Thoracic aorta (tissue), 2 donors: ENCODE measurements at places on chromosomes 3 and 15.

DNA sequence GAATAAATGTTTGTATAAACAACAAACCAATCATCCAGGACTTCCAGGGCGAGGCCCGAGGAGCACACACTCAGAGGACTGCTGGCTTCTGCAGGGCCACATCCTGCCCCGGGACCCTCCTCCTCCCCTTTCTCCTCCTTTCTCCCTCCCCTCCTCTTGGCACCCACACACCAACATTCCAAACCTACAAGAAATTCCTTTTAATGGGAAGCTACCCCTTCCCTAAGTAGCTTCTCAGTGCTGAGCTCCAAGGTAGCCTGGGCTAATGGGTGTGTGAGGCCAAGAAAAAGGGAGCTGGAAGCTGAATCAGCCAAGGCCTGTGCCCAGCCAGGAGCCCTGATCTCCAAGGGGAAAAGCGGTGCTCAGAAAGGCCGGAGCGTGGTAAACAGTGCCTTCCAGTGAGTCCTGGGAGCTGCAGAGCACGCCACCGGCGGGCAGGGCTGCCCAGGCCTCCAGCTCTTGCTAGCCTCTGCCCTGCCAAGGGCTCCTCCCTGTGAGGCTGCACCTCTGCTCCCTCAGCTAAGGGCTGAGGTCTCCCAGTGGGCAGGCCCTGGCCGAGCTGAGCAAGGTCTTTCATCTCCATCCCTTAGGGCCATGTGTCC lies 3.9 kb downstream of the ITIH3 start:
- DNase-seq = no peak

DNA sequence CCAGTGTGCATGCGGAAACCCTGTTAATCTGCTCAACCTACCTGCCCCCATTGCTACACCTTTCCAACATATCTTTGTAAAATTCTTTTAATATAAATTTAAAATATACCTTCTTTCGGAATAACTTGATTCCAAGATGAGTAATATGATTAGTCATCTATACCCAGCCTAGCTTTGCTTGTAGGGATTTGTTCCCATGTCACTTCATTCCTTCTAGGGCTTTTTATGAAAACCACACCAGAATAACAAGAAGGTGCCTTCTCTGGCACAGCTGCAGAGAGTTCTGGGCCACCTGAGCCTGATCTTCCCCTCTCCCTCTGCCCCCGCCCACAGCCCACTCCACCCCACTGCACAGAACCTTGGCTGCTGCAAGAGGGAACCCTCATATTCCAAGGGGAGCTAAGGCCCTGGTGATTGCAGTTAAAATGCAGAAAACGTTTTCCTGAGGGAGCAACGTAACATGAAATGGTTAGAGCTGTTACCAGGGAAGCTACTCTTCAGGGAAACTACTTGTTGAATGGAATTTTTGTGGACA lies 38.6 kb upstream of the HACD2 start:
- DNase-seq = no peak

GRCh38 chr3:56061279-56061626 lies 407.0 kb downstream of the ERC2 start:
- no peak for DNase-seq

GRCh38 chr3:9715136-9715535 lies 11.5 kb downstream of the CPNE9 start:
- DNase-seq = no peak

DNA sequence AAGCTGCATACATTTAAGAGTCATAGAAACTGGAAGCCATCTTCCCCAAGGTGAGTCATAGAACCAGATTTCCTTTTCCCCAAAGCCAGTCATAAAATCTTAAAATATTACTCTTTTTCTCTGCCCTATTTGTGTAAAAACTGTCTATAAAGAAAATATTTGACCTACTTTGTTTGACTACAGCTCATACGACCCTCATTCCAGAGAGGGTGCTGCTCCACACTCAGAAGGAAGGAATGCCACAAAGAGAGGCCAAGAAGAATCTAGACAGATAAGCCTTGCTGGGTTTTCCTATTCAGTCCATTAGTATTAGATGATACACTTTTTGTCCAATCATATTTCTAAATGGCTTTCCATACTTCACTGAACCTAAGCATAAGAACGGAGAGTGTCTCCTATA lies 671.6 kb upstream of the SGO1 start:
- no peak for DNase-seq

- DNase-seq = no peak
Measured at GRCh38 chr15:36807134-36807764, 227.8 kb downstream of the CDIN1 start.

DNA sequence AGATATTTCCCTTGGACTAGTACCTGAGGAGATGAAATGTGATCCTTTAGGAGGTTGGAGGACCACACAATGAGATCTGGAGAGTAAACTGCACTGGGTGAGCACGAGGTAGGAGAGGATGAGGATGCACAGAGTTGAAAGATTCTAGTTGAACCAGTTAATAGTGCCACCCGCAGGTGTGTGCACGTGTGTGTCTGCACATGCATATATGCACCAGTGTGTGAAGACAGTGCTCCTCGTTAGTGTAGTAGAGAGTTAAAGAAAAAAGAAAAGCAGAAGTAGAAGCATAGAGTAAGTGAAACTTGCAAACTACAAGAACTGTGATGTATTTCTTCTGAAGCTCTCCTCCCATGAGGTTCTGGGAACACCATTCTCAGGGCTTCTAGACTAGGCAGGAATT lies 8.4 kb downstream of the MED12L start:
- no peak for DNase-seq

DNA sequence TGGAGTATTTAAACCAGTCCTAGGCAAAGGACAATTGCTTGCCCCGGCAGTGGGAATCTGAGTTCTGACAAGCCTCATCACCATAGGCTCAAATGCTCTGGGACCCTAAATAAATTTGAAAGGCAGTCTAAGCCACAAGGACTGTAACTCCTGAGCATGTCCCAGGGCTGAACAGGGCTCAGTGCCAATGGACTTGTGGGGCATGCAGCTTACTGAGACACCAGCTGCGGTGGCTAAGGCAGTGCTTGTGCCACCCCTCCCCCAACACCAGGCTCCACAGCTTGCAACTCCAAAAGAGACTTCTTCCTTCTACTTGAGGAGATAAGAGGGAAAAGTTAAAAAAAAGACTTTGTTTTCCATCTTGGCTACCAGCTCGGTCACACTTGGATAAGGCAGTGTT lies 289.7 kb upstream of the DCBLD2 start:
- DNase-seq = no peak

DNA sequence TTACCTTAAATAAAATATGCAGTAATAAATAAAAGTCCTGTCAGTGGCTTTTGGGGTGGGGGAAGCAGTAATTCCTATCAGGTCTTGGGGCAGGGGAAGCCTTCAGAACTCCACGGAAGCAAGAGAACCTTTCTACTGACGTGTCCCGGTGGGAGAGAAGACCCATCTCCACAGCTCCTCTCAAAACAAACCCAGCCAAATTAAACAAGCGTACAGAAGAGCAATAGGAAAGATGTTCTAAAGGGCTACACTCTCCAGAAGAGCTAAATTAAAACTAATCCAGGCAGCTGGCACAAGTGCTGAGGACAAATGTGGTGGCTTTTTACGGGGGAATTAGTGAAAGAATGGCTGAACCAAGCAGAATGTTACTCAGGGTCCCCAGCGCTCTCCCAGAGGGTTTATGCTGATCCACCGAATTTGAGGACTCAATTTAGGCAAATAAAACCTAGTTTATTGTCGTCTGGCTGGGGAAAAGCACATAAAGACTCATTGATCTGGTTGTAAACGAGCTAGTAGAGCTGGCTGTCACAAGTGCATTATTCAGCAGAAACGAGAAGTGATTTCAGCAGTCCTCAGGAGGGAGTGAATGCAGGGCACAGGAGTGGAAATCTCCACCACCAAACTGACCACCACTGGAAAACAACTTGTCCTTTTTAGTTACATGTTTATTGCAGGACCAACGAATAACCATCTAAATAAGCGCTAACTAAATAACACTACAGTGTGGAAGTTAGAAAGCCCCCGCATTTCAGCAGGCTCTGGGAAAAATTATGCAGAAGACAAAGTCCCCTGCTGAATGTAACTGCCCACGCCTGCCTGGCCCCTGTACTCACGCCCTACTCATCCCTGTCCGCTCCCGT lies 13.5 kb downstream of the BFSP2 start:
- DNase-seq = no peak

- DNase-seq = no peak
Measured at GRCh38 chr3:194274424-194275085, 76.6 kb downstream of the CPN2 start.

DNA sequence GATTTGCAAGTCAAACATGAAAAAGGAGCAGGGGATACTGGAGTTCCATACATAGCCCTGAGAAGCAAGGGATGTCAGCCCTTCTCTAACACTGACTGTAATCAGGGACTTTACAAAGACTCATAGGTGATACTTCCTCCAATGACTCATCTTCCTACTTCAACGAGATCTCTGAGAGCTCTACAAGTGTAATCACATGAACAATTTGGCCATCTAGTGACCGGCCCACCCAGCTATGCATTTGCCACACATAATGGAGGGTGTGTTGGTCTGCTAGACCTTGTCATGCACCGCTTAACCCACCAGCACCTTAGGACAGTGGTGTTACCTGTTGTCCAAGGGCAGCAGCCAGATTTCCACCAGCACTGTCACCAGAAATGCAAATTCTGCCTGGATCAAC lies 75.3 kb downstream of the NCEH1 start:
- DNase-seq = no peak

DNA sequence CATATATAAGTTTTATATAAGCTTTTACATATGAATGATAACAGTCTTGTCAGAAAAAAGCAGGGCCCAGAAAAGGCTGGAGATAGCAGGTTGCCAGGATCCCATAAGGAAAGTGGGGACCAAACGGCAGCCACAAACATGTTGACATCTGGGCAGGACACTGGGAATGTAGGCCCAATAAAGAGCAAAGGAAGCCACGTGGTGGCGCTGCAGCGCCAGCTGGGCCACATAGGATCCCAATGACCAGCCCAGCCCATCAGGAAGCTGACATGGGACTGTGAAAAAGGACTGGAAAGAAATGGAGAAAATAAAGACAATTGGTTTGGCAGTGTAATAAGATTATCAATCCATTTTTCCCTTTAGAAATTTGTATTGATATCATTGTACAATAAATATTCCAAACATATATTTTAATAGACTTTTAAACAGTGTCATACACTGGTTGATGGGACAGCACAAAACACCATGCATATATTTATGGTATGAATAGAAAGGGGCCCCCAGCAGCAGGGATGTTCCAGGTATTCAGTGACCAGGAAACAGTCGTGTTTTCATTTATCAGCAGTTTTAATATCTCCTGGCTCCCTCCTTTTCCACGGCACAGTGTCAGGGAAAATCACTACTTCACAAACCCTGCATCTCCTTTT lies 89.0 kb upstream of the STRIT1 start:
- no peak for DNase-seq

DNA sequence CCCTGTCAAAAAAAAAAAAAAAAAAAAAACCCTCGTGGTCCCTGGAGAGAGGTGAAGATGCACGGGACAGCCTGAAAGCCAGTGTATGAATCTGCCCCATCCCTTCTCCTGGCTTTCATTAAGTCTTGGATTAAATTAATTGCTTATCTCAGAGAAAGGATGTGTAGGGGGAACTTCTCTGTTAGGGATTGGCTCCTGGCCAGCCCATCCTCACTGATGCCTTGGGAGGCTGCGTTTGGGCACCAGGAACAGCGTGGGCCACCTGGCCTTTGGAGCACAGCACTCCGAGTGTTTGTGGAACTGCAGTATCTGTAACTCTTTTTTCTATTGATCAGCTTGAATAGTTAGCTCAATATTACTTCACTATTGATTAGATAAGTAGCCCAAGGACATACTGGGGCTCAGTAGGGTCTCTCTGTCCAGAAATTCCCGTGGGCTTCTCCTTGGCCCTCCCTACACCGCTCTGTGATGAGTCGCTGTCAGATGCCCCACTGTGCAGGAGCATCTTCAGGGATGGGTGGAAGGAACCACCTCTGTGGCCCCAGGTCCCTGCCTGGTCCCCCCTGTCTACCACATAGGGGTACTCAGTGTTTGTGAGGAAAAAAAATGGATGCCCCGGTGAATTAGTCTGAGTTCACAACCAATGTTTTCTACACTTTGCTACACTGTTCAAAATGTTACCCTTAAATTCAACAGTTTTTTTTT lies 2.0 kb downstream of the PXYLP1 start:
- no peak for DNase-seq

DNA sequence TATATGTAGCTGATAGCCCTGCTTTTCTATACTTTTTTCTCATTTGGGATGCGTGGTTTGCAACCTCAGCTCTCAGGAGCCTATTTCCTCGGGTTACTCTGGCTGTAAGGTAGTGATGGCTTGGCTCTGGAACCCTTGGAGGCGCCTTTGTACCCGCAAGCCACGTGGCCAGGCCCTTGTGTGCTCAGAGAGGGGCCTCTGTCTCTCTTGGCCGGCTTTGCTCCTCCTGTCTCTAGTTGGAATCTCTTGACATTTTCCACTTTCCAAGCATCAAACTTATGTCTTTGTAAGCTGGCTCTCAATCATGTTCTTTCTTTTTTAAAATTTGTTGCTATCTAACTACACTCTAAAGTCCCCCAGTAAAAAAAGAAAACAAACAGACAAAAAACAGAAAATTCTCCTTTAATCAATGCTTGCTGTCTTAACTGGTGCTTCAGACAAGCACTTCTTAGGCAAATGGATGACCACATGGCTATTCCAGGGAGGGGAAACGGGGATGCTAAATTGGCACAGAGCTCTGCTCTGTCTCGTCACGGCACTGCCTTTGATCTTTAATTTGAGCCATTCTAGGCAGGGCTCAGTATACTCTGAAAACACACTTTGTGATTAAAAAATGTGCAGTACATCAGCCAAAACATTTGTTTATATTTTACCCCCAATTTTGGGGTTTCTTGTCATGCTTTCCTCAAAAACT lies 180.4 kb upstream of the NR2E3 start:
- no peak for DNase-seq

DNA sequence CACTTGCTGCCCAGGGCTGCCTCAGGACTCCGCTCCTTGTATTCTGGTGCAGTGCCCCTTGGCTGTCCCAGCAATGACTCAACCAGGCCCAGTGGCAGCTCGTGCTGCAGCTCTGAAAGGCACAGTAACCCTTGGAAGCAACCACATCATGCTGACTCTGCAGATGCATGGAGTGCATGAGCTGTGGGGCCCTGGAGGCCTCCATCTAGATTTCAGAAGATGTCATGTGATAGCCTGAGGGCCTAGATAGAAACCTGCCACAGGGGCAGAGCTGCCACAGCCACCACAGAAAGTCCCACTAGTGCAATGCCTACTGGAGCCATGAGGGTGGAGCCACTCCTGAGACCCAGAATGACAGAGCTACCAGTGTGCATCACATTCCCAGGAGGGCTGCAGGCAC lies 117.1 kb upstream of the SMAD3 start:
- DNase-seq = no peak
